ENCODE measurements at places on chromosomes 3 and 15.

GRCh38 chr3:117346901-117347300 lies 637.3 kb downstream of the TUSC7 start:
- H3K36me3 ChIP-seq, result no peaks in the 10 kb centered on the region
- no peaks in the 10 kb centered on the region for H3K4me1 ChIP-seq
- H3K4me3 ChIP-seq, result no peak overlapping the region
- no peak overlapping the region for H3K27ac ChIP-seq
- no peak for DNase-seq

- no peak overlapping the region for H3K4me3 ChIP-seq
- peaks cover 5% of the 10 kb centered on the region for H3K36me3 ChIP-seq
- no peaks in the 10 kb centered on the region for H3K4me1 ChIP-seq
- DNase-seq, result no peak
These were observed 539.3 kb downstream of the SQOR start for GRCh38 chr15:46174122-46174521.

- H3K27ac ChIP-seq, result no peak overlapping the region
- no peak for DNase-seq
- no peak overlapping the region for H3K4me3 ChIP-seq
- no peaks in the 10 kb centered on the region for H3K27me3 ChIP-seq
These were observed 36.9 kb downstream of the CTNNB1 start for GRCh38 chr3:41236228-41236627.

DNA sequence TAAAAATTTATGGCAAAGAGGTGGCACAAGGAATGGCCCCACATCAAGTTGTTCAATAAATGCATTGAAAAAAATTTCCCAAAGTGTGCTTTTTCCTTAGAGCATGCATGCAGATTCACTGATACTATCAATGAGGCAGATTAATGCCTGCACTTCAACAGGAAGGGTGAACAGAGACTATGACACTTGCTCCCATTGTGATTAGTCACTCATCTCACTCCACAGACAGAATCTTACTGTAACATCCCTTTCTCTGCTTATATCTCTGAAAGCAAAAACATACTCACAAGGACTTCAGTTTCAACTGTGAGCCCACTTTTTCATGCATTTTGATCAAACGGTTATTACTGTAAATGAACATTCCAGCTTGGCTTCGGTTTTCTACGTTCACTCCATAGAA lies 60.9 kb downstream of the MORC1 start:
- no peak for DNase-seq
- no peak overlapping the region for H3K4me3 ChIP-seq

GRCh38 chr15:59976480-59977271 lies 27.4 kb upstream of the FOXB1 start:
- H3K36me3 ChIP-seq, result no peaks in the 10 kb centered on the region
- no peak overlapping the region for H3K27ac ChIP-seq
- DNase-seq, result no peak
- no peak overlapping the region for H3K4me3 ChIP-seq
- H3K4me1 ChIP-seq, result no peaks in the 10 kb centered on the region
- H3K27me3 ChIP-seq, result no peaks in the 10 kb centered on the region

DNA sequence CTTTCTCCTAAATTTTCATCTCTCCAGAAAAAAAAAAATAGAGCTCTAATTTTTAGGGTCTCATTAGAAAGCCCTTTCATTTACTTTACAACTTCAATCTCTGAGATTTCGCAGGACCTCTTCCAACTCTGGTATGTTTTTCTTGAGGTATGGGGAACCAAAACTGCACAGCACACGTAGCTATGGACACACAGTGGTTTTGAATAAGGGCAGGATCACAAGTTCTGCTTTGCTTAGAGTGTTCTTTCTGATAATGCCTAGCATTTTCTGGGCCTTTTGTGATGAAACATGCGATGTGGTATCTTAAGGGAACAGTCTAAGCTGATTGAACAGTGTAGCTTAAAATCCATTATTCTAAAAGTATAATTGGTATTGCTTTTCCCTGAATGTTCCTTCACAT lies 25.3 kb downstream of the ZNF592 start:
- H3K4me3 ChIP-seq, result no peak overlapping the region
- H3K36me3 ChIP-seq, result peaks cover 9% of the 10 kb centered on the region
- no peaks in the 10 kb centered on the region for H3K27me3 ChIP-seq
- H3K4me1 ChIP-seq, result no peaks in the 10 kb centered on the region
- no peak for DNase-seq

DNA sequence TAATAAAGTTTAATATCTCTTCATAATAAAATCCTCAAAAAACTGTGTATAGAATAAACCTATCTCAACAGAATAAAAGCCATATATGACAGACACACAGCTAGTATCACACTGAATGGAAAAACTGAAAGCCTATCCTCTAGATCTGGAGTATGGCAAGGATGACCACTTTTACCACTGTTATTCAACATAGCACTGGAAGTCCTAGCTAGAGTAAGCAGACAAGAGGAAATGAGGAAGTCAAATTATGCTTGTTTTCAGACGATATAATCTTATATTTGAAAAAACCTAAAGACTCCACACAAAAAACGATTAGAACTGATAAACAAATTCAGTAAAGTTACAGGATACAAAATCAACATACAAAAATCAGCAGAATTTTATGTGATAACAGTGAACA lies 57.4 kb upstream of the DIPK2A start:
- H3K27ac ChIP-seq, result no peak overlapping the region
- H3K4me1 ChIP-seq, result no peaks in the 10 kb centered on the region

- H3K4me1 ChIP-seq, result no peaks in the 10 kb centered on the region
- no peak overlapping the region for H3K27ac ChIP-seq
- no peak overlapping the region for H3K4me3 ChIP-seq
These were observed 150.9 kb downstream of the TPRA1 start for GRCh38 chr3:127439621-127440020.

- no peak for DNase-seq
- peak overlapping the region; percentile 9 for H3K4me3 ChIP-seq
- no peaks in the 10 kb centered on the region for H3K27me3 ChIP-seq
- no peaks in the 10 kb centered on the region for H3K36me3 ChIP-seq
These were observed 466.7 kb downstream of the ERC2 start for GRCh38 chr3:56001537-56001936.

GRCh38 chr15:95609096-95609495 lies 721.4 kb upstream of the NR2F2 start:
- H3K36me3 ChIP-seq, result no peaks in the 10 kb centered on the region
- no peaks in the 10 kb centered on the region for H3K27me3 ChIP-seq
- H3K4me1 ChIP-seq, result no peaks in the 10 kb centered on the region
- H3K4me3 ChIP-seq, result no peak overlapping the region
- no peak overlapping the region for H3K27ac ChIP-seq

- DNase-seq, result no peak
- H3K27me3 ChIP-seq, result no peaks in the 10 kb centered on the region
- H3K36me3 ChIP-seq, result peaks cover 90% of the 10 kb centered on the region
- no peak overlapping the region for H3K27ac ChIP-seq
These were observed 37.8 kb downstream of the CHD2 start for GRCh38 chr15:92937901-92938300.

DNA sequence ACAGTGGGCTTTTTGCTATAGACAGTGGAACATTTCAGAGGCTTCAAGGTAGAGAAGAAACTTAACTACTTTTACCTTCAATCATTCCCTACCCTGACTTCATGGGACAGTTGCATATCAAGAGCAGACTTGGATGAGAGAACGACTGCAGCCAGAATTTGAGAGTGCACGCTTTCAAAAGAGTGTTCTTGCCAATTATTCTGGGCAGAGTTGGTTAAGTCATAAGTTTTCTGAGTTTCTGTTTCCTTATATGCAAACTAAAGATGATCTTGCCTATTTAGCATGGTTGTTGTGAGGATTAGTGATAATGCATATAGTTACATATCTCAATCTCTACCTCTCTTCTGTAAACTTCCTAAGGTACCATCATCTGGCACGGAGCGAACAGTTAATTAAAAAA lies 7.6 kb downstream of the SLC9A9 start:
- H3K4me1 ChIP-seq, result no peaks in the 10 kb centered on the region
- no peak overlapping the region for H3K27ac ChIP-seq
- H3K4me3 ChIP-seq, result no peak overlapping the region
- no peak for DNase-seq
- H3K36me3 ChIP-seq, result no peaks in the 10 kb centered on the region

GRCh38 chr3:52099001-52099401 lies 42.6 kb upstream of the DUSP7 start:
- no peak overlapping the region for H3K4me3 ChIP-seq
- no peak overlapping the region for H3K27ac ChIP-seq
- no peaks in the 10 kb centered on the region for H3K27me3 ChIP-seq
- no peaks in the 10 kb centered on the region for H3K4me1 ChIP-seq
- no peak for DNase-seq

GRCh38 chr15:62165104-62165792 lies at the start of gene C2CD4B:
TSS of gene C2CD4B (minus strand) at chr15:62165285. CDS start at chr15:62164984, 301 bp downstream.
- H3K4me1 ChIP-seq, result no peaks in the 10 kb centered on the region
- peaks cover 24% of the 10 kb centered on the region for H3K27me3 ChIP-seq
- H3K27ac ChIP-seq, result no peak within 1 kb of the TSS
- peak within 1 kb of the TSS; percentile 84 for H3K4me3 ChIP-seq

GRCh38 chr3:146247911-146248310 lies 3.0 kb downstream of the PLSCR4 start:
- H3K27ac ChIP-seq, result no peak overlapping the region
- no peaks in the 10 kb centered on the region for H3K27me3 ChIP-seq

DNA sequence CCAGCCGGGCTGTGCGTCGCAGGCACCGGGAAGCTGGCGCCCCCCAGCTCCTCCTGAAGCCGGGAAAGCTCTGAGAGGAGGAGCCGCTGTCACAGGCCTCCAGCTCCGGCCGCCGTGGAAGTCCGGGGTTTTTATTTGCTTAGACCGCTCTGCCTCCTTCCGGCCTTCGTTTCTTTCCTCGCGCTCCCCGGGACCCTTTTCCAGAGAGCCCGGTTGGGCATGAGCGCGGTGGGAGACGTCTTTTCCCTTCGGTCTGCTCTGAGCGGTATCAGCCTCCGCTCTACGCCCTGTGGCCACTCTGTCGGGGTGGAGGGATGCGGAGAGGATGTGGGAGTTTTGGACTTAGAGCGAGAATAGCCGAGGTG lies 559 bp downstream of the SENP5 start:
- H3K4me1 ChIP-seq, result no peaks in the 10 kb centered on the region
- no peak overlapping the region for H3K27ac ChIP-seq
- peaks cover 3% of the 10 kb centered on the region for H3K36me3 ChIP-seq
- DNase-seq, result peak; percentile 32
- H3K27me3 ChIP-seq, result no peaks in the 10 kb centered on the region

- no peaks in the 10 kb centered on the region for H3K36me3 ChIP-seq
- no peaks in the 10 kb centered on the region for H3K4me1 ChIP-seq
- DNase-seq, result no peak
- H3K4me3 ChIP-seq, result no peak overlapping the region
These were observed 77.0 kb upstream of the PRR23C start for GRCh38 chr3:139121513-139122220.

GRCh38 chr15:81189583-81190283 lies 6.9 kb upstream of the IL16 start:
- no peaks in the 10 kb centered on the region for H3K27me3 ChIP-seq
- no peaks in the 10 kb centered on the region for H3K4me1 ChIP-seq
- no peaks in the 10 kb centered on the region for H3K36me3 ChIP-seq

- no peak overlapping the region for H3K4me3 ChIP-seq
- H3K27me3 ChIP-seq, result peaks cover 7% of the 10 kb centered on the region
- H3K36me3 ChIP-seq, result no peaks in the 10 kb centered on the region
- no peak overlapping the region for H3K27ac ChIP-seq
- H3K4me1 ChIP-seq, result no peaks in the 10 kb centered on the region
These were observed 3.7 kb upstream of the ADAMTS17 start for GRCh38 chr15:100345438-100345837.

DNA sequence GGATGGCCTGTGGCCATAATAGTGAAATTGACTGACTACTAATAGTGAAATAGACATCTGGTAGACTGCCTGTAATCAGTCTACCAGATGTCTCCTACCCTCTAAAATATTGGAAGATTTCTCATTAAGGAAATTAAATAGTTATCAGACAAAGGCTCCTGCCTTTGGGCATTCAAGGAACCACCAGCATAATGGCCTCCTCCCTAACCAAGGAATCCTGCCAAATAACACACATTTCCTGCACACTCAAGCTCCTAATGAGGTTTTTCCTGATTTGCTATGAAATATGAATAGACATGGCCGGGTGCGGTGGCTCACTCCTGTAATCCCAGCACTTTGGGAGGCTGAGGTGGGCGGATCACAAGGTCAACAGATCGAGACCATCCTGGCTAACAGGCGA lies 14.6 kb downstream of the NUSAP1 start:
- no peak overlapping the region for H3K27ac ChIP-seq
- no peak overlapping the region for H3K4me3 ChIP-seq
- no peaks in the 10 kb centered on the region for H3K4me1 ChIP-seq
- peaks cover 89% of the 10 kb centered on the region for H3K36me3 ChIP-seq

DNA sequence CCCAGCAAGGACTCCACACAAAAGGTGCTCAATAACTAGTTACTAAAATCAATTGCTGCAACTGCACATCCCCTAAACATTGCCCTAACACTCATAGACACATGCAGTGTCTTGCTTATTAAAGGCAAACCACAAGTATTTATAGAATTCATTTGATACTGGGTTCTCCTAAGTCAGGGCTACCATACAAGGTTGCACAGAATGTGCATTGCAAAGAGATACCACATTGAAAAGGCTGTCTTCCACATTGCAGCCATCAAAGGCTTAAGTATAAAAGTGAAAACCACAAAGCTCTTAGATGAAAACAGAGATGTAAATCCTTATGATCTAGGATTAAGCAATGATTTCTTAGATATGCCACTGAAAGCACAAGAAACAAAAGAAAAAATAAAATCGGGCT lies 33.6 kb upstream of the TOPAZ1 start:
- no peak overlapping the region for H3K4me3 ChIP-seq
- H3K27me3 ChIP-seq, result no peaks in the 10 kb centered on the region
- DNase-seq, result no peak
- no peak overlapping the region for H3K27ac ChIP-seq
- no peaks in the 10 kb centered on the region for H3K4me1 ChIP-seq

GRCh38 chr15:71329041-71329440 lies 213.8 kb downstream of the THSD4 start:
- no peaks in the 10 kb centered on the region for H3K27me3 ChIP-seq
- H3K4me3 ChIP-seq, result no peak overlapping the region
- peaks cover 5% of the 10 kb centered on the region for H3K4me1 ChIP-seq

DNA sequence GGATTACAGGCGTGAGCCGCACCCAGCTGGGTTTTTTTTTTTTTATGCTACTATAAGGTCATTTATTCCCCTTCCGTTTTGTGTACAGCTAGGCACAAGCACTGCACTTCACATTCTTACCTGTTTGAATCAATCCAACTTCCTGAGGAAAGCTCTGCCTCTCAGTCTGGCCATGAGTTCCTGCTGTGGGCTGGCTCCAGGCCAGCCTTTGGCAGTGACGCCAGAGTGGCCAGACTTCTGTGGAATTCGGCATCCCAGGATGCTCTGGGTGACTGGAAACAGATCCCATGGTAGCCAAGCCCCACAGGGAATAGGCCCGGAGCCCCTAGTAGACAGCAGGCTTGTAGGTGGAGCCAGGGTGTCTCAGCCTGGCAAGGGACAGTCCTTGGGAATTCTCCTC lies 21.5 kb upstream of the TIMP4 start:
- no peak for DNase-seq
- H3K27ac ChIP-seq, result no peak overlapping the region
- no peaks in the 10 kb centered on the region for H3K36me3 ChIP-seq
- no peaks in the 10 kb centered on the region for H3K27me3 ChIP-seq
- H3K4me3 ChIP-seq, result no peak overlapping the region
- no peaks in the 10 kb centered on the region for H3K4me1 ChIP-seq

- H3K27ac ChIP-seq, result no peak overlapping the region
- H3K36me3 ChIP-seq, result no peaks in the 10 kb centered on the region
- DNase-seq, result peak; percentile 36
- no peaks in the 10 kb centered on the region for H3K4me1 ChIP-seq
- H3K27me3 ChIP-seq, result no peaks in the 10 kb centered on the region
- no peak overlapping the region for H3K4me3 ChIP-seq
These were observed 15.4 kb downstream of the HHLA2 start for GRCh38 chr3:108311797-108312196.

- peaks cover 4% of the 10 kb centered on the region for H3K4me1 ChIP-seq
- H3K36me3 ChIP-seq, result no peaks in the 10 kb centered on the region
- no peaks in the 10 kb centered on the region for H3K27me3 ChIP-seq
- H3K27ac ChIP-seq, result no peak overlapping the region
These were observed 106.1 kb downstream of the OXNAD1 start for GRCh38 chr3:16370872-16371740.
